ENCODE measurements at places on chromosomes 13 and 19.

GRCh38 chr13:103007427-103007762, 58.8 kb downstream of the SLC10A2 start:
- no peak for DNase-seq

GRCh38 chr13:28120317-28120716, 18.0 kb upstream of the PAN3 start:
- no peak for DNase-seq

- no peak for DNase-seq
Observed at GRCh38 chr13:74070065-74070464, 64.1 kb downstream of the KLF12 start.

DNA sequence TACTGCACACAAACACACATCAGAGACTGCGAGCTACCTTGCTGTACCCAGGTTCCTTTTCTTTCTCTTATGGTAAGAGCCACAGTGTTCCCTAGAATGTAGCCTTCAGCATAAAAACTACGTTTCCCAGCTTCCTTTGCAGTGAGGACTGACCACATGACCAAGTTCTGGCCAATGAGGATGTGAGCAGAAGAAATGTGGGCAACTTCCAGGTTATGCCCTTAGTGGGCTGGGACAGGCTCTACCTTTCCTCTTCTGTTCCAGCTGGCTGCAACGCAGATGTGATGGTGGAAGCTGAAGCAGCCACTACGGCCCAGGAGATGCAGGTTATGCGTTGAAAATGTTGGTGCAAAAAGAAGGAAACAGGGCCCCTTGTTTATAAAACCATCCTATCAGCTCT, 27.5 kb downstream of the VRK3 start:
- DNase-seq = peak; percentile 22

GRCh38 chr13:104318121-104318520, 1251.9 kb upstream of the SLC10A2 start:
- DNase-seq = peak; percentile 13

GRCh38 chr13:63636316-63636993, 2220.8 kb upstream of the PCDH20 start:
- DNase-seq = no peak

DNA sequence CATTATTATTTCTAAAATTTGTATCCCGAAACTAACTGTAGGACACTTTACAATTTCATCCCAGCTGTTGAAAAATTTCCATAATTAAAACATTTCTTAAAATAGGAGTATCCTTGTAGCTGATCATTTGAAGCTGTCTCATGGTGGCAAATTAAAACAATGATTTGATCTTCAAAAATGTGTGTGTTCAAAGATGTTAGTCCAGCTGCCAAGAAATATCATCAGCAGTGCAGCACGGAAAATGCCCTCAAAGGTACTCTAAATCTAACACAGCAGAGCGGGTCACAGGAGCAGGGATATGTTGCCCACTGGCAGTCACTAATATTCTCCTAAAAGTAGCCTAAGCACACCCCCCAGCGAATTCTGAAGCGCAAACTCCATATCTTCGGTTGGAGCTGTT, 31.0 kb downstream of the KLF12 start:
- DNase-seq = no peak

- DNase-seq = peak; percentile 50
Observed at GRCh38 chr19:33434886-33435705, 61.6 kb downstream of the CEBPG start.

DNA sequence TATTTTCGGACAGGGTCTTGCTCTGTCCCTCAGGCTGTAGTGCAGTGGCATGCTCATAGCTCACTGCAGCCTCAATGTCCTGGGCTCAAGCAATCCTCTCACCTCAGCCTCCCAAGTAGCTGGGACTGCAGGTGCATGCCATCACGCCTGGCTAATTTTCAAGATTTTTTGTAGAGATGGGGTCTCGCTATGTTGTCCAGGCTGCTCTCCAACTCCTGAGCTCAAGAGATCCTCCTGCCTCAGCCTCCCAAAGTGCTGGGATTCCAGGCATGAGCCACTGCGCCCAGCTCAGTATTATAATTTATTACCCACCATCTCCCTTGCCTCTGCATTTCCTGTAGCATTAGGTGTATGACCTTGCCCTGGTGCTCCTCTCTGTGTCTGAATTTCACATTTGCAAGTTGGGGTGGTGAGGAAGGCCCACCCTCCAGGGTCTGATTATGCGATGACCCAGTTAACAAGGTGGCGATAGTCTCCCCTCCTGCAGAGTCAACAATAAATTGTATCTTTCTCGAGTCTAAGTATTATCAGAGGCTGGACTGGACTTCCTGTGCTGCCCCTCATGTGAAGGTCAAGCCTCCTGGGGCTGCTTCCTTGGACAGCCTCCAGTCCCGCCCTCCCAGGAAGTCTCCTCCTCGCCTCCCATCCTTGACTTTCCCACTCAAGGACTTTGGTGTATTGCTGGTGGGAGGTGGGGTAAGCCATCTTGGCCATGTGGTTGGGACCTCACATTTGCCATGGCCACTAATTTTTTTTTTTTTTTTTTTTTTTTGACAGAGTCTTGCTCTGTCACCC, 1.5 kb upstream of the TUBB4A start:
- no peak for DNase-seq

- no peak for DNase-seq
Observed at GRCh38 chr13:40350283-40350992, 316.0 kb downstream of the FOXO1 start.

DNA sequence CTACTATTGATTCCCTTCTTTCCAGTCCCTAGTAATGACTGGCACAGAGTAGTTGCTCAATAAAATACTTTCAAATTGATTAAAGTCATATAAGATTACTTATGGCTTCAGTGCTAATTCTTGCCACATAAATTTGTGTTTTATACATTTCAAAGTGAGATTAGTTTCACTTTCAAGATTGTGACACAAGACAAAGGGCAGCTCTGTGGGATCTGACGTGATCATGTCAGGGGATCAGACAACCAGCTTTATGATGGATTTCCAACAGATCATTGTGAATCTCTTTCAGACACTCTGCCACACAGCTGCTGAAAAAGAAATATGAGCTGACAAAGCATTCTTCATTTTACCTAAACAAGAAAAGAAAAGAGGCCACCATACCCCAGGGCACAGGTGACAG, 73.4 kb upstream of the POMP start:
- DNase-seq = no peak

DNA sequence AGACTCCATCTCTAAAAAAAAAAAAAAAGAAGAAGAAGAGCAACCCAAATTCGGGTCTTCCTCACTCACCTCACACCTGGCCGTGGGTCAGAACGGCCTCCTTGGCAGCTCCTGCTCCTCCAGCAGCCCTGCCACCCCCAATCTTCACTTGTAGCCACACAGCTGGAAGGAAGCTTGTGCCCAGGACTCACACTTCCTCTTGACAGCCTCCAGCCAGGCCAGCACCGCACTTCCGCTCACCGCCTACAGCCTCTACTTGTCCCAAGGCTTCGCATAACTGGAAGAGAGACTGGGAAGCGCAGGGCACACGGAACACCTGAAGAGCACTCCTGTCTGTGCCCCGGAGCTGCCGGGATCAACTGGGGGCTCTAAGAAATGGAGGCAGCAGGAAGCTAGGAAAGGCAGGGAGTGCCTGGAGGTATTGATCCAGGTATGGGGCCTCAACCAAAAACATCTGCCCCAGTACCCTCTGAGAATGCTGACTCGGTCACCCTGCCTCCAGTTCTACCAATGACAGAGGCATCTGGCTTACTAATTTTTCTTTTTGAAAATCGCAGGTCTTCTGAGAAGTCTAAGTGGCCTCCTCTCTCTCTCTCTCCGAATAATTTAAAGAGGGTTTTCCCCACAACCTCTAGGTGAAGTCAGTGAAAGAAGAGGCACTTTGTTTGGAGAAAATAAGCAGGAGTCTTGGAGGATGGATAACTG, 31.1 kb upstream of the ATP12A start:
- no peak for DNase-seq

- no peak for DNase-seq
Observed at GRCh38 chr19:58372311-58373133, 8.3 kb downstream of the ZNF837 start.

DNA sequence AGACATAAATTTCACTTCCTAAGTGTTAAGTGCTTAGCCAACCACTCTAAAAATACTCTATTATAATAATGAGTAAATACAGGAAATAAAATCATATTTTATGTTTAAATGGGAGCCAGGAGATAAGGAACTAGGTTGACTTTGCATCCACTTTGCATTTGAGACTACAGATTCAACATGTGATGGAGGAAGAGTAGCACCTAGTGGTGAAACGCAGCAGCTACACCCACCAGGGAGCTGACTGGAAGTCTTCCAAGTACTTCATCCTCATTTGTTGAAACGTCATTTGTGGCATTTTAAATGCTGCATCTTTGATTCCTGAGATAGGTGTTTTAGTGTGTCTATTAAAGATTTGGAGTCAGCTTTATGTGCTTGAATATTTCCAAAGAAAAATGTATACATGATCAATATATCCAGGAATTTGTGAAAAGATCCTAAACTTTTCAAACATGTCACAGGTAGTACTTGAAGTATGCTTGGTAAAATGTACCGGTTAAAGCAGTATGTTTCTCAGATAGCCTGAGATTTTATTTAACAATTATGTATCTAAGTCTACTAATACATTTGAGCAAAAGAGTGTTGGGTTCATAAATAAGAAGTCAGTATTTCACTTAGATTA, 17.4 kb upstream of the KCTD12 start:
- peak; percentile 85 for DNase-seq

DNA sequence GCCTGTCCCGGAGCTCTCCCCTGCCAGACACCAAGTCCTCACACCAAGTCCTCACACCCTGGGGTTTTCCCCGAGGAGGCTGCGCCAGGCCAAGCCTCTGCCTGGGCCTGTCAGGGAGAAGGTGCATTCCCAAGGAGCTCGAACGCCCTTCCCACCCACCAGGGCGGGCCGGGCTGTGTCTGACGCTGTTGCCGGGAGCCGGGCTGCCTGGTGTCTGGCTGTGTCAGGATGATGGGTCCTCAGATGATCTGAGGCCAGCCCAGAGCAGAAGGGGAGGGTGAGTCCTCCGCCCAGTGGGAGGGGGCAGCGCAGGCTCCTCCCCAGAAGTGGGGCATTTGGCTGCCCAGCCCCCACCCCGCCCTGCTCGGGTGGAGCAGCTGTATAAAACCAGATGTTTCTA, 2.3 kb upstream of the HAS1 start:
- DNase-seq = no peak

- no peak for DNase-seq
Observed at GRCh38 chr13:91739751-91740150, 341.3 kb downstream of the GPC5 start.

GRCh38 chr13:98690348-98691022, 62.0 kb downstream of the SLC15A1 start:
- no peak for DNase-seq

DNA sequence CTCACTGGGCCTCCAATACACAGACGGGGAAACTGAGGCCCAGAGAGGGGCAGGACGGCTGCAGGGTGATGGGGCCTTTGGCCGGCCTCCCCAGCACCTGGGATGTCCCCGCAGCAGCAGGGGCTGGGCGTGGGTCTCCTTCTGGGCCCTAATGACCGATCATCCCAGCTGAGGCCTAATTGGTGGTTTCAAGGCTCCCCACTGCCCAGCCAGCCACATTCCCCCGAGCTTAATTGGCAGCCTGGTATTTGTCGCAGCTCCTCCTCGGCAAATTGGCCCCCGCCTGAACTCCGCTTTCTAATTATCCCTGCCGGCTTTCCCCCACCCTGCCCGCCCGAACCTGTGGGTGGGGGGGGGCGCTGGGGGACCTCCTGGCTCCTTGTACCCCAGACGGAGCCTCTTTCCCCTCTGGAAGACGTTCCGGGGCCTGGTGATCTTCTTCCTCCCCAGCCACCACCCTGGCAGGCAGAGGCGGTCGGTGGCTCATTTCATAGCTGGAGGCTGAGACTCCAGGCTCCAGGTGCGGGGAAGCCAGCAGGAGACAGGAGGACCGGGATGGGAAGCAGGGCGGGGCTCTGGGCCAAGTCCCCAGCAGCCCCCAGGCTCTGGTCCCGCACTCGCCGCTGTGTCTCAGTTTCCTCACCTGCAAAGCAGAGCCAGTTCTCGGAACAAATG, 27.2 kb upstream of the WDR18 start:
- peak; percentile 79 for DNase-seq

Data from kidney (tissue), 22 donors.